ENCODE measurements at places on chromosomes 16 and 17.

DNA sequence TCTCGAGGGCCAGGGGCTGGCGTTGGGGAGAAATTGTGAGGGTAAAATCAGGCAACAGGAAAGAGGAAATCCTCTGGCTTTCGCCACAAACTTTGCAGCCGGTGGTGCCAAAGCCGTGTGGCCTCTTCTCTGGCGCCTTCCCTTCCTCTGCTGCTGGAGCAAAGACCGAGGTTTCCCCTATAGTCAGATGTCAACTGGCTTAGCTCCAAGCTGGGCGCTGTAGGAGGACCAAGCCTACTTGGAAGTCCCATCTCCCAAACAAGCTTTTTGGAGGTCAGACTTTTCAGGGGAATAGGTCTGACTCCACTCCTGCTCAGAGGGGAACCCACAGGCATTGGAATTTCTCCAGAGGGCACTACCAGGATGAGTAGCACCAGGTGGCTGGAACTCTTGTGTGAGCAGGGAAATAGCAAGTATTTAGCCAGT, 5.0 kb downstream of the IGFBP4 start:
- no peak for DNase-seq

DNA sequence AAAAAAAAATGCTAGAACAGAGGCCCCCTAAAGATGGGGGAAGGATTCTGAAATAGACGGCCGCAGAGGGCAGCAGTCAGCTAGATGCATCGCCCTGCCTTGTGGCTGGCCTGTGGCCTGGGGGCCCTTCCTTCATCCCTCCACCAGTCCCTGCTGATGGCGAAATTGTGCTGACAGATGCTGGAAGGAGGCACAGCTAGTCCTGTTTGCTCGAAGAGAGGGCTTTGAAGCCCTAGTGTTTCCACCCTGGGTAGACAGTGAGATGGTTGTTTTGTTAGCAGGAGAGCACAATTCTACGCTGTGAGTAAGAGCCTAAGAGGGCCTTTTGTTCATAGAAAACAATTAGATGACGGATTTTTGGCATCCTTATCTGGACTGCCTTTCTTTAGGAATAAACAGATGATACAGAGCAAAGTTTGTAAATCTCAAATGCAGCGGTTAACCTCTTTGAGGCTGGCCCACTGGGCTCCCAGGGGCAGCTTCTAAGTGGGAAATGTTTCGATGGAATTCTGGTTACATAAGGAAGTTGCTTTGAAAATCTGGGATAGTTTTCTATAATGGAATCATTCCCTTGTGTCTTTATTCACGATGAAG, 23.0 kb downstream of the VPS35L start:
- no peak for DNase-seq

- no peak for DNase-seq
These were observed 5.3 kb downstream of the RPUSD1 start for GRCh38 chr16:782766-783403.

GRCh38 chr17:1271030-1271423, 783 bp downstream of the BHLHA9 start:
- DNase-seq, result no peak

- no peak for DNase-seq
These were observed at the start of gene MT1M for GRCh38 chr16:56632156-56632847. Gene MT1M (plus strand): TSS chr16:56632659. CDS start chr16:56632732, 73 bp downstream.

DNA sequence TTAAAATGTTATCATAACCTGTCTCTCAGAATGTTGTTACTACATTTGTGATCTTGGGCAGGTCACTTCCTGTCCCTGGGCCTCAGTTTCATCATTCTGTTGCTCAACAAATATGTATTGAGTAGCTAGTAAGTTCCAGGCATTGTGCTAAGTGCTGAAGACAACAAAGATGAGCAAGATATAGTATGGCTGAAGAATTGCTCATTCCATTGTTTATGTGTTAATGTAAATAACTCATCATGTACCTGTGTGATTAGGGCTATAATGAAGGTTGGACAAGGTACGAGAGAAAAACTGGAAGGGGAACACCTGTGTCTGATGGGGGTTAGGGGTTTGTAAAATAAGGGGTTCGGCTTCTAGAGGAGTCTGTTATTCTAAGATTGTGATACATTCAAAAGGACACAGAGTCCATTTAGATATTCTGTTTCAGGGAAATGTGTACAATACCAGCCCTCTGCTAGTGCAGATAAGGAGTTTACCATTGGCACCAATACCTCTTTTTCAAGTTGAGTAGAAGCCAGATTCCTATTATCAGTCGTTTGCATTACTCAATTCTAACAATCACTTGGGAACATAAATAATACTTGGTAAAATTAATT, 20.0 kb downstream of the TUBG1 start:
- DNase-seq, result no peak

DNA sequence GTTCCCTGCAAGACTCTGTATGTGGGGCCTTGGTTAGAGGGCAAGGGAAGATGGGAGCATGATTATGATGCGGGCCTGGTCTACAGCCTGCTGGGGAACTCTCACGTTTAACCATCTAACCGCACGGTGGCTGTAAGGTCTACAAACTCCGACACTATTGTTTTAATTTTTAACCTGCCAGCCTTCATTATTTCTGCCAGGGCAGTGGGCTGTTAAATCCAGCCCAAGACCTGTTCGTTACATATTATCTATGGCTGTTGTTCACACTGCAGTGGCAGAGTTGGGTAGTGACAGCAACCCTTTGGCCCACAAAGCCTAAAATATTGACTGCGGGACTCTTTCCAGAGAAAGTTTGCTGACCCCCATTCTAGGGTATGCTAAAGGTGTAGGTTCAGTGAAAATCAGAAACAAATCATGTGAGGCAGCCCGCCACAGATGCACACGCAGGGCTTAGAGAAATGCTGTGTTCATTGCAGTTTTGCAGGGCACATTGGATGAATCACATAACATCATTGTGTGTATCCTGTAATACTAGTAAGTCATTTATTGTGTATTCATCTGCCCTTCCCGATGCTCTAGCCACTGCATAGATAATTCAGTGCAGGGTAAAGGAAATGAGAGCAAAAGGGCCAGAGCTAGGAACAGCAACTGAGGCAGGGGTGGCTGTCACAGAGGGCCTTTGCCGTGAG, 14.3 kb downstream of the SNX29 start:
- DNase-seq, result no peak

DNA sequence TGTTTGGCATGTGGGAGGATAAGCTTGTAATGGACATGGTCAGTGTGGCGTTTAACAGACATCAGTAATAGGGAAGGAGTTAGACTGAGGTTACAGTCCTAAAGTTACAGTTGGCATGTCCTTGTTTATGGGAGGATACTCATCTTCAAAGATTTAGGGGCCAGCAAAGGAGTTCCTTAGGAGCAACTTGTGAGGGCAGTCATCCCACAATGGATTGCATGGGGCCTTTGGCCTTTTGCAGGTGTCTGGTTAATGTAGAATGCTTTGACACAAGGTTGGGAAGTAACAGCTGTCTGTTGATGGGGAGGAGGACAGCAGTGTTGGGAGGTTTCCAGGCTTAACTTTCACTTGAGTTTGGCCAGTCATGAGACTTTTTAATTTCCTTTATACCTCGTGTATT, 2.2 kb downstream of the NUBP1 start:
- no peak for DNase-seq

- no peak for DNase-seq
These were observed 35.5 kb upstream of the ITGA2B start for GRCh38 chr17:44424828-44425461.

GRCh38 chr17:56434610-56435009, 158.9 kb upstream of the NOG start:
- no peak for DNase-seq

DNA sequence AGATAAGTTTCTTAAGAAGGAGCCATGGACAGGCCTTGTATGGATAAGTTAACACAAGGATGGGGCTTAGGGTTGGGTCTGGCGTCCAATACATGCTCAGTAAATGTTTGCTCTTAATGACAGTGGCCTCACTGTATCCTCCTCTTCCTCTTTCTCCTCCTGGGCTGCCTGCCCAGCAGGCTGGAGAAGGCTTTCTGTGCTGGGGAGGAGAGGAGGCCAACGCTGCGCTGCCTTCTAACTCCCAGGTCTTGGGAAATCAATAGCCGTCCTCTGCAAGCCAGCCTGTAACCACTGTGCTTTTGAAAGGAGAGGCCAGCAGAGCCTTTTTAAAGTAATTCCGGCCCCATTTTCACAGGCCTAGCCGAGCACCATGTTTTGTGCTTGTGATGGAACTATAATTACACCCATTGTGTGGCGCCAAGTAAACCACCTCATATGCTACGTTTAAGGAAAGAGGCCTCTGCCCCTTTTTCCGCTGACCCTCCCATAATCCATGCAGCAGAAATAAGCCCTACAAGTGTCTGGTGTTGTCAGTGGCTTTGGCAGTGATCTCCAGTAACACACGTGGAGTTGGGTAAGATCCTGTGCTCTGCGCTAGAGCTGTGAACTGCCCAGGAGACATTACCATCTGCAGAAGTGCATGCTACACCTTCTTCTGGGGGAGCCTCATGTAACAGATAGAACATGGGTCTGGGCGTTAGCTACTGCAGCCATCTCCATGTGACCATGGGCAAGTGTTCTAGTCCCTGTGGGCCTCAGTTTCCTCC, 368.2 kb downstream of the SNX29 start:
- no peak for DNase-seq

- DNase-seq, result no peak
These were observed 121.7 kb downstream of the MYO1D start for GRCh38 chr17:32755045-32755805.

- no peak for DNase-seq
These were observed 22.5 kb upstream of the IRX6 start for GRCh38 chr16:55301385-55302008.
